ENCODE measurements at places on chromosomes 2 and 18. TPM values are rescaled to one million over a fixed set of nuclear protein-coding genes. Genes with fewer than 3 reads are reported as not detected.

DNA sequence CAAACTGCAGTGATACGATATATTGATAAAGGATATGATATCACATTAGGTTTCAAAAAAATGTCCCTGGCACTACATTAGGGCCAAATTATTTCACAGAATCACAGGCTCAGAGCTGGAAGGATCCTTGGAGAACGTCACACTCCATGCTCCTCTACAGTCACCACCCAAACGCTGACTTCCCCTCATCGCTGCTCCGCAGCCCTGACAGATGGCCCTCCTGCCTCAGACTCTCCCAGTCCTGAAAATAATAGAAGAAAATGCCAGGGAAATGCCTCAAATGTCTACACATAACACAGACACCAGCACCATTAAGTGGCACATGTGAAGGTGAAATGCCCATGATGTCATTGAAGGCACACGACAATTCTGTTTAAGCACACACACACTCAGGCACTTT, 72.0 kb downstream of the ZNF521 start:
- no peak for DNase-seq

DNA sequence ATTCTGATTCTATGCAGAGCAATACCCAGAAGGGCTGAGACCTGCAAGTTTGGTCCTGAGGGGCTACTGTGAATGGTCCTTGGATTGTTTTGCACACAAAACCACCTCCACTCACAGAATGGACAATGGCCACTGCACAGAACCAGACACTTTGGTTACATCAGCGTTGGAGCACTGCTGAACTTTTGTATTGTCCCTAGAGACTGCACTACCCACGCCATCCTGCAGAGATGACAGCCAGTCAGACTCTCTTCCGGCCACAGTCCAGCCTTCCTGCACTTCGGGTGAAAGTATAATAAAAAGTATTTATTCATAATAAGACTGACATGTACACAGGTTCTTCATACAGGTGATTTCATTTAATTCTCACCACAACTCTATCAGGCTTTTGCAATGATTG, 35.7 kb downstream of the CELF4 start:
- no peak for DNase-seq

The DYTN gene
- total RNA-seq: not detected

The C1QL2 gene
- total RNA-seq: not detected

GRCh38 chr2:162006337-162006736, 67.7 kb downstream of the DPP4 start:
- DNase-seq: no peak

The DES gene
- not detected for total RNA-seq

The KCNK3 gene
- not detected for total RNA-seq
